ENCODE measurements at places on chromosomes 1 and 21.

GRCh38 chr1:209102120-209102519 lies 481.4 kb upstream of the CAMK1G start:
- no peak for DNase-seq

DNA sequence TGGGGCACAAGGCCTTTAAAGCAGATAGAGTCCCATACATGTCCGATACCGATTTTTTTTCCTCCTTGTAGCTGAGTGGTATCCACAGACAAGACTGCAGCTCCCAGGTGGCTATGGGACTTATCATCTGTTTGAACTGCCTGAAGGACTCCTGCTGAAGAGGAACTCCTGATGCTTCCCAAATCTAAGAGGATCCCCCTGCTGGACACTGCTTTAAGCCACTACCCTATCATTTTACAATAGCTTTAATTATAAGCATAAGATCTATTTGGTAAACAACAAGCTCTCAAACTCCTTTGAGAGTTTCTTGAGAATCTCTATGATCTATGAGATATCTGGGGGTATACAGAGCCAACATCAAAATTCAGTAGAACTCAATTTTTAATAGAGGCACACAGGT lies 11.7 kb downstream of the NDC1 start:
- DNase-seq = no peak

- no peak for DNase-seq
Observed at GRCh38 chr1:173663159-173663558, 6.5 kb downstream of the ANKRD45 start.

GRCh38 chr1:155884982-155885381 lies 25.6 kb downstream of the SYT11 start:
- DNase-seq = no peak

- no peak for DNase-seq
Observed at GRCh38 chr1:85375493-85375892, 89.5 kb downstream of the DDAH1 start.

GRCh38 chr1:151135433-151136385 lies 10.7 kb downstream of the SEMA6C start:
- no peak for DNase-seq

GRCh38 chr1:95752515-95753381 lies 518.7 kb downstream of the RWDD3 start:
- DNase-seq = no peak

- no peak for DNase-seq
Observed at GRCh38 chr1:61450872-61451571, 273.9 kb downstream of the TM2D1 start.

- DNase-seq = no peak
Observed at GRCh38 chr1:9332513-9333143, 39.9 kb downstream of the SPSB1 start.

GRCh38 chr1:112852276-112852675 lies 103.7 kb downstream of the SLC16A1 start:
- no peak for DNase-seq

- no peak for DNase-seq
Observed at GRCh38 chr1:3402258-3403010, 52.0 kb upstream of the ARHGEF16 start.

DNA sequence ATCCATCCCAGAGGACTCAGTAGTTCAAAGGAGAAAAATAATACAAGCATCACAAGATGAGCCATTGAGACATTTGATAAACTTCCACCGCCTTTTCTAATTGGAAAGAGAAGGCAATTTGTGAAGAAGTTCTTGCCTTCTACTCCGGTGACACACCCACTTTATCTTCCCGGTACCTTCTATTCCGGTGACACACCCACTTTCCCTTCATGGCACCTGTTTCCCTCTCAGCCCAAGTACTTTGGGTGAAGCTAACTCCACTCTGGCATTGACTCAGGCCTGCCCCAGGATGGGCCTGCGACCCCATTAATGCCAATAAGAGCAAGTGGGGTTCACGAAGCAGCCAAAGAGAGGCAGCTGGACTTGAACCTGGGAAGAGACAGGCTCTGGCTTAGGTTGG lies 38.2 kb downstream of the CLDN14 start:
- DNase-seq = no peak
